Uterus (tissue), 4 donors: ENCODE measurements at places on chromosomes 2 and 18.

GRCh38 chr2:179543361-179543901 lies 278.8 kb upstream of the SESTD1 start:
- no peak for DNase-seq
- H3K27ac ChIP-seq = no peak overlapping the region
- H3K4me3 ChIP-seq = no peak overlapping the region
- H3K4me1 ChIP-seq = no peaks in the 10 kb centered on the region
- H3K36me3 ChIP-seq = no peaks in the 10 kb centered on the region
- H3K27me3 ChIP-seq = no peaks in the 10 kb centered on the region

GRCh38 chr2:47026748-47027534 lies 111.3 kb upstream of the MCFD2 start:
- H3K36me3 ChIP-seq = no peaks in the 10 kb centered on the region
- H3K27me3 ChIP-seq = no peaks in the 10 kb centered on the region
- no peak for DNase-seq
- H3K27ac ChIP-seq = no peak overlapping the region
- no peak overlapping the region for H3K4me3 ChIP-seq
- H3K4me1 ChIP-seq = no peaks in the 10 kb centered on the region

- H3K27me3 ChIP-seq = no peaks in the 10 kb centered on the region
- no peaks in the 10 kb centered on the region for H3K4me1 ChIP-seq
- no peak overlapping the region for H3K4me3 ChIP-seq
- H3K27ac ChIP-seq = no peak overlapping the region
- H3K36me3 ChIP-seq = no peaks in the 10 kb centered on the region
Measured at GRCh38 chr18:45236676-45237075, 378.6 kb upstream of the SLC14A2 start.

GRCh38 chr2:11796190-11797171 lies 50.0 kb downstream of the LPIN1 start:
- no peaks in the 10 kb centered on the region for H3K27me3 ChIP-seq
- H3K4me1 ChIP-seq = no peaks in the 10 kb centered on the region
- H3K4me3 ChIP-seq = no peak overlapping the region
- H3K36me3 ChIP-seq = no peaks in the 10 kb centered on the region
- no peak overlapping the region for H3K27ac ChIP-seq

GRCh38 chr2:15594291-15595256 lies 2.9 kb downstream of the DDX1 start:
- H3K4me1 ChIP-seq = no peaks in the 10 kb centered on the region
- no peak overlapping the region for H3K4me3 ChIP-seq
- no peaks in the 10 kb centered on the region for H3K27me3 ChIP-seq
- no peak overlapping the region for H3K27ac ChIP-seq

GRCh38 chr2:234241656-234242458 lies 191.4 kb downstream of the SPP2 start:
- H3K4me3 ChIP-seq = no peak overlapping the region
- no peaks in the 10 kb centered on the region for H3K36me3 ChIP-seq
- DNase-seq = no peak
- no peaks in the 10 kb centered on the region for H3K27me3 ChIP-seq
- no peak overlapping the region for H3K27ac ChIP-seq

DNA sequence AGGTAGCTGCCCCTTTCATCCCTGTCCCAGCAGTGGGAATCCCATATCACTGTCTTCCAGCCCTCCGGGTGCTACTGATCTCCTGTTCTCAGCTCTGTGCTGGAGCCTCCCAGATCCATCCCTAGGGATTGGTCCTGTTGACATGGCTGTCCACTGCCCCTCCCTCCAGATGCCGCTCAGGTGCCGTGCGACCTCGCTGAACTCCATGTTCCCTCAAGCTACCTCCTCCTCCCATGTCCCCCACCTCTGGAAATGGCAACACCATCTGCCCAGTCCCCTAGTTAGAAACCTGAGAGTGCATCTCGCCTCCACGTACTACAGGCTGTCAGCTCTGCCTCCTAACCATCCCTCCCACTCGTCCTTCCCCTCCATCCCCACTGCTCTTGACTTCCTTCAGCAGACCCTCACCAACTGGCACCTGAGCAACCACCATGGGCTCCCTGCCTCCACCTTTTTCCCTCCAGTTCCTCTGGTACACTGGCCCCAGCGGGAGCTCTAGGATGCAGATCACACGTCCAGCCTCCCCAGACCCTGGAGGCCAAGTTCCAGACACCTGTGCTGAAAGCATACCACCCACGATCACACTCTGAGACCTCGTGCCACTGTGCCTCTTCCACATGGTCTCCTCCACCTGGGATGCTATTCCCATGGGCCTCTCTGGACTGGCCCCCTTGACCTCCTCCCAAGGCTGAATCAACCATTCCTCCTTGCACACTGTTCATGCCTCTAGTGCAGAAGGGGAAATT lies 106.8 kb downstream of the KLHL29 start:
- H3K27ac ChIP-seq = no peak overlapping the region
- H3K27me3 ChIP-seq = no peaks in the 10 kb centered on the region
- DNase-seq = no peak
- H3K36me3 ChIP-seq = no peaks in the 10 kb centered on the region
- no peaks in the 10 kb centered on the region for H3K4me1 ChIP-seq
- H3K4me3 ChIP-seq = no peak overlapping the region

GRCh38 chr2:223549215-223549614 lies 52.9 kb downstream of the SCG2 start:
- no peak overlapping the region for H3K27ac ChIP-seq
- H3K27me3 ChIP-seq = no peaks in the 10 kb centered on the region
- no peak overlapping the region for H3K4me3 ChIP-seq
- no peaks in the 10 kb centered on the region for H3K36me3 ChIP-seq
- no peak for DNase-seq
- H3K4me1 ChIP-seq = no peaks in the 10 kb centered on the region

DNA sequence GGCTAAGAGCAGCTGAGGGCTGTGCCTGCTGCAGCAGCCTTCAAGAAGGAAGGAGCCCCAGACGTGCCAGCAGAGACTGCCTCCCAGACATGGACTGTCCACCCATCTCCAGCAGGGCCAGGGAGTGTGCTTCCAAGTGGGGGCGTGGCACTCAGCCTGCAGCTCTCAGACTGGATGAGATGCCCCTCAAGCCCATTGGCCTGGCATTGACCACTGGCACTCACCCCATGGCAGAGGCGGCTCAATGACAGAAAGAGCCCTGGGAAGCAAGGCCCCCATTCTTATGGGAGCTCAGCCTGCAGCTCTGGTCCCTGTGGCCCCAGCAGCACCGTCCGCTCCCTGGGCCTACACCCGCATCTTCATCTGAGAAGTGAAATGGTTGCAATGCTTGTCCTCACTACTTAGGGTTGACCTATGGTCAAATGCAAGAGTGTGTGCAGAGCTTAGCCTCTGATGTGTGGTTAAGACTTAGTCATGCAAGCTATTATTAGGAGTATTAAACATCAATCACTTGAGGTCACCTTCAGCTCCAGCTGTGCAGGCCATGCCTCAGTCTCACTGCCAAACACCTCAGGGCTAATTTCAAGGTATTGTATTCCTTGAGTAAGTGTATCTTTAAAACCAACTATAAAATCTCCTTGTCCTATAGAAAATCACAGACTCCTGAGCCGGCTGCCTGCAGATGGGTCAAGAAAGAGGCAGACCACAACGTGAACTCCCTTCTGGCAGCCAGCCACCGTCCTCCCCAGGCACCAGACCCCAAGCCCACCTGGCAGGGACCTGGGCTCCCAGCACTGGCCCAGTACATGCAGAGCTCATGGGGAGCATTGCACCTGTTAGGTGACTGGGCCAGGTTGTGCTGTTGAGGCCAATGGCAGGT lies 194.8 kb downstream of the NDUFA10 start:
- no peaks in the 10 kb centered on the region for H3K4me1 ChIP-seq
- H3K4me3 ChIP-seq = no peak overlapping the region
- H3K36me3 ChIP-seq = no peaks in the 10 kb centered on the region
- no peaks in the 10 kb centered on the region for H3K27me3 ChIP-seq
- H3K27ac ChIP-seq = no peak overlapping the region

DNA sequence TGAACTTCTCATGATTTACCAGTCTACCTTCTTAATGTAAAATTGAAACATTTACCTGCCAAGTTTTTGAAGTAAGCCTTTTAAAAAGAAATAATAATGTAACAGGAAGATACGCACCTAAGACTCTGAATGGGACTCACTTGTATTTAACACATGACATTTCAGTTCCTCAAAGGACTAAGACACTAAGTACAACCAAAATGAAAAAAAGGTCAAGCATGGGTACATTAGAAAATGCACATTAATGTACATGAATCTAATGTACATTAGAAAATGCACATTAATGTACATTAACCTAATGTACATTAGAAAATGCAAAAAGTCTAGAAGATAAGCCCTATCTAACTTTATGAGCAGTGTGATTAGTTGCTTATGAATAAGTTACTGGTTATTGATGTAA lies 69.3 kb upstream of the FZD5 start:
- no peak overlapping the region for H3K27ac ChIP-seq
- H3K27me3 ChIP-seq = no peaks in the 10 kb centered on the region
- no peaks in the 10 kb centered on the region for H3K4me1 ChIP-seq
- H3K36me3 ChIP-seq = no peaks in the 10 kb centered on the region
- no peak overlapping the region for H3K4me3 ChIP-seq
- no peak for DNase-seq

DNA sequence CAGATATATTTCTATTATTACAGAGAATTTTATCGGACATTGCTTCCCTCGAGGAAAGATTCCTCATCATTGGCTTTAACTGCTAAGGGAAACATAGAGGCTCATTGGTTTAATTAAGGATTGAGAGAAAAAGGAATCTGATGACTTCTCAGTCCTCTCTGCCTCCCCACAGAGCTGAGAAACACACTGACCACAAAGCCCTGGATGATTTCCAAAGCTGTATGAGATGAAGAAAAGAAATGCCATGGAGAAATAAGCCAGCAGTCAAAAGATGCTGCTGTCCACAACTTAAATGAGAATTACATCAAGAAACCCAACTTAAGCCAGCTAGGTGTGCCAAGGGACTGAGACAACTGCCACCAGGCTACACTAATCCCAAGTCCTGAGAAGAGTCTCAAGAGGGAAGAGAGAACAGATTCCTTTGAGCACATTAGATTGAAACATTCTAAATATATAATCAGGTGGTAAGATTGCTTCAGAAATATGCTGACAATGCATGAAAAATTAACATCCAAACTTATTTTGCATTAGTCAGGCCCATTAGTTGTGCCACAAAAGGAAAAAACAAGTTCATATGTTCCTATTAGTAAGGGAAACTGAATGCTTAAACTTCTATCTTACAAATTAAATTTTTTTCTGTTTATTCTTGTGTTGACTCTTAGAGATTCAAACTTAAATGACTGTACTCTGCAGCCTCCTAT lies 308.1 kb upstream of the CYRIA start:
- H3K4me1 ChIP-seq = no peaks in the 10 kb centered on the region
- no peak overlapping the region for H3K4me3 ChIP-seq
- H3K27me3 ChIP-seq = no peaks in the 10 kb centered on the region
- DNase-seq = no peak

- H3K4me3 ChIP-seq = no peak overlapping the region
- H3K27ac ChIP-seq = no peak overlapping the region
- no peaks in the 10 kb centered on the region for H3K36me3 ChIP-seq
- DNase-seq = no peak
- H3K27me3 ChIP-seq = no peaks in the 10 kb centered on the region
Measured at GRCh38 chr2:130920415-130921163, 83.9 kb downstream of the ARHGEF4 start.

DNA sequence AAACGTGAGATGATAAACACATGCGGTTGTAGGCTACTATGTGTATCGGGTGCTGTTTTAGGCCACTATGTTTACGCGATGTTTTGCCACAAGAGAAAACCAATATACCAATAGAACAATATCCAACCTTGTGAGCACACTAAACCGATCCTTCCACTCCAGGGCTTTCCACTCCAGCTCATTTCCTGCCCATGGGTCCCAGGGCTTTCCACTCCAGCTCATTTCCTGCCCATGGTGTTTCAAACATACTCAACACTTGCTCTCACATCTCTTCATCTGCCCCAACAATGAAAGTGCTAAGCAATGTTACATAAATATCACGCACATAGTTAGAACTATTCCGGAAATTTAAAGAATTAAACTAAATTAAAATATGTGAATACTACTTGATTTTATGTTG lies 80.0 kb downstream of the EPB41L3 start:
- no peaks in the 10 kb centered on the region for H3K4me1 ChIP-seq
- no peak overlapping the region for H3K27ac ChIP-seq
- no peaks in the 10 kb centered on the region for H3K27me3 ChIP-seq

- H3K4me1 ChIP-seq = no peaks in the 10 kb centered on the region
- no peak overlapping the region for H3K4me3 ChIP-seq
- no peak overlapping the region for H3K27ac ChIP-seq
- H3K27me3 ChIP-seq = no peaks in the 10 kb centered on the region
- no peaks in the 10 kb centered on the region for H3K36me3 ChIP-seq
Measured at GRCh38 chr2:204015118-204015843, 78.7 kb downstream of the ICOS start.

GRCh38 chr2:54866868-54867267 lies 143.4 kb downstream of the EML6 start:
- H3K27me3 ChIP-seq = no peaks in the 10 kb centered on the region
- DNase-seq = no peak
- no peaks in the 10 kb centered on the region for H3K36me3 ChIP-seq
- no peak overlapping the region for H3K27ac ChIP-seq
- H3K4me3 ChIP-seq = no peak overlapping the region

GRCh38 chr2:19409046-19409445 lies 50.6 kb upstream of the OSR1 start:
- no peaks in the 10 kb centered on the region for H3K27me3 ChIP-seq
- no peak overlapping the region for H3K27ac ChIP-seq
- no peaks in the 10 kb centered on the region for H3K36me3 ChIP-seq

DNA sequence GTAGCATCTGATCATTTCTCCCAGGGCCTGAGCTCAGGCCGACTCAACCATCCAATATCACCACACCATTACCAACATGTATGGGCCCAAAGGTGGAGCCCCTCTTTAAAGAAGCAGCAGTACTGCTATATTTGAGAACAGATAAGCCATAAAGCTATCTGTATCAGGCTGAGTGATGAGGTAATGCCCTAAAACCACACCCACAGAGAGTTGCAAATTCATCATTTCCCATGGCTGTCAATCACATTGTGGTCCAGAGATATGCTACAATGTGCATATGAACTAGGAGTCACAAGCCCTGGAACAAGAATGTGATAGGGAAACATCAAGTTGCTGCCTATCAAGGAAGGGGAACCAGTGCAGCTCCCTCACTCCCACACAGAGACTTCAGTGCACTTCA lies 52.6 kb upstream of the GALNT13 start:
- no peak for DNase-seq
- H3K4me1 ChIP-seq = no peaks in the 10 kb centered on the region
- no peak overlapping the region for H3K27ac ChIP-seq
- H3K27me3 ChIP-seq = no peaks in the 10 kb centered on the region

- no peak for DNase-seq
- H3K4me3 ChIP-seq = no peak overlapping the region
- H3K27ac ChIP-seq = no peak overlapping the region
- H3K27me3 ChIP-seq = no peaks in the 10 kb centered on the region
Measured at GRCh38 chr2:133271105-133271504, 297.2 kb downstream of the NCKAP5 start.
